Hair follicular keratinocyte (primary cell): ENCODE measurements at places on chromosomes 2 and 18. TPM values are rescaled to one million over a fixed set of nuclear protein-coding genes. Genes with fewer than 3 reads are reported as not detected.

Gene CIB4
- not detected in 2 replicates for total RNA-seq

Gene MBP
- 16.9 and 20.2 TPM in 2 replicates for total RNA-seq

Gene VWA3B
- total RNA-seq: 0.08 and 0.16 TPM in 2 replicates

Gene OSR1
- 4.5 and 8.1 TPM in 2 replicates for total RNA-seq

Gene ACKR3
- 1.4 and 3.3 TPM in 2 replicates for total RNA-seq

Gene ZNF521
- total RNA-seq: not detected in 2 replicates

Gene PDE11A
- not detected in 2 replicates for total RNA-seq

Gene PJVK
- total RNA-seq: 0.53 and 0.62 TPM in 2 replicates

Gene OTOS
- total RNA-seq: not detected in 2 replicates

Gene APOB
- not detected in 2 replicates for total RNA-seq

Gene TUBA4B
- total RNA-seq: not detected in 2 replicates

Gene HNMT
- 3.4 and 3.6 TPM in 2 replicates for total RNA-seq

Gene IL1RL1
- total RNA-seq: 1.5 and 4.3 TPM in 2 replicates

Gene DNAJC5G
- total RNA-seq: not detected in 2 replicates

Gene INHBB
- not detected in 2 replicates for total RNA-seq

Gene DNER
- 4.6 and 8.0 TPM in 2 replicates for total RNA-seq

Gene WDR35
- total RNA-seq: 5.5 and 5.7 TPM in 2 replicates

Gene KCNK3
- not detected in 2 replicates for total RNA-seq

Gene USP34
- total RNA-seq: 41.6 and 42.0 TPM in 2 replicates

Gene MAP2
- total RNA-seq: 3.1 and 5.5 TPM in 2 replicates

Gene DAW1
- 1.4 and 2.5 TPM in 2 replicates for total RNA-seq

Gene CFC1
- not detected in 2 replicates for total RNA-seq

Gene ALLC
- not detected in 2 replicates for total RNA-seq

Gene ANKRD30B
- not detected in 2 replicates for total RNA-seq

Gene TNFRSF11A
- total RNA-seq: 0.16 and 0.23 TPM in 2 replicates

Gene RTP5
- not detected in 2 replicates for total RNA-seq

Gene PDE1A
- not detected in 2 replicates for total RNA-seq

Gene TRIM43
- total RNA-seq: not detected in 2 replicates

Gene LINC00305
- total RNA-seq: not detected in 2 replicates

Gene SERPINB13
- total RNA-seq: 2.6 and 8.0 TPM in 2 replicates

Gene UGT1A3
- total RNA-seq: not detected in 2 replicates

Gene RIT2
- total RNA-seq: not detected in 2 replicates
